NCI-H146 (cell line): ENCODE measurements at places on chromosomes 4 and X.

GRCh38 chr4:71147261-71147660 lies 153.8 kb downstream of the DCK start:
- DNase-seq, result no peak

DNA sequence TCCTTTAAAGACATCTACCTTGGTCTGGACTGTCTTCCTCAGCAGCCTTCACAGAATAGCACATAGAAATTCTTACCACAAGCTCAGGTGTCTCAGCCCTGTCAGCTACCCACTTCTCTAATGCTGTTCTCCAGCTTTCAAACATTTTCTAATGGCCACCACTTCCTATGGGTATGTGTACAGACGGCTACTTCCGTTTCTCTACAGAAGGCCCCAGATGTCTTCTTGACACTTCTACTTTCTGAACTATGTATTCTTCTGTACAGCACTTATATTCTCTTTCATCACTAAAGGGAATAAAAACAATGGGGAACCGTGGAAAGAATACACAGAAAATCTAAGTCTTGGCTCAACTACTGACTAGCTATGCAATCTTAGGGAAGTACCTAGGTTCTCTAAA lies 13.3 kb downstream of the OPHN1 start:
- no peak for DNase-seq

DNA sequence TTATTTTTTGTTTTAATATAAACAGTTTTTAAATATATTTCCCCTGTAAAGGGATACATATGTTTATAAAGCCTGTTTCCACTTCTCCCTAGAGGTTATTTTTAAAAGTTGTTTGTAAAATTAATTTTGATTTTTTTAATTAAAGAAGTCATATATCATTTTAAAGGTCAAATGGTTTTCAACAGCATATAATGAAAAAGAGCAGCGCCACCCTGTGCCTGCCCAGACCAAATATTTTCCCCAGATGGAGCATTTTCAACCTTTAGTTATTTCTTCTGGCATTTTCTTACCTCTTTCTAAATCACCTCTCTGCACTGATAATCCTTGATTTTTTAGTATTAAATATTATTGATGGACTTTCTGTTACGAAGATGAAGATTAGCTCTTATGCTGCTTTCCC lies 21.0 kb downstream of the MSX1 start:
- DNase-seq, result no peak

DNA sequence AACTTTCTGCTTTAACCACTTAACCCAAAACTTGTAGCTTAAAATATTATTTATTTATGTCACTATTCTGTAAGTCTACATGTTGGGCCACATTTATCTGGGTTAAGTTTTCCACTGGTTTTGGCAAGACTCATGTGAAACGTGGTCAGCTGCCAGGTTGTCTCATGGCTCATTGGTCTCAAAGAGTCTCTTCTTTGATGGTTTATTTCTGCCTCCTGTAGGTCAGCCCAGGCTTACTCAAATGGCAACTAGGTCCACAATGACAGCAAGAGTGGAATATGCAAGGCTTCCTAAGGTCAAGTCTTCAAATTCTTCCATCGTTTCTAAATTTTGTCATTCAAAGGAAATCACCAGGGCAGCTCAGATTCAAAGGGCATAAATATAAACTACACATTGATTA lies 828.7 kb downstream of the PCDH7 start:
- no peak for DNase-seq

GRCh38 chr4:67556436-67556835 lies 2.1 kb upstream of the STAP1 start:
- no peak for DNase-seq

DNA sequence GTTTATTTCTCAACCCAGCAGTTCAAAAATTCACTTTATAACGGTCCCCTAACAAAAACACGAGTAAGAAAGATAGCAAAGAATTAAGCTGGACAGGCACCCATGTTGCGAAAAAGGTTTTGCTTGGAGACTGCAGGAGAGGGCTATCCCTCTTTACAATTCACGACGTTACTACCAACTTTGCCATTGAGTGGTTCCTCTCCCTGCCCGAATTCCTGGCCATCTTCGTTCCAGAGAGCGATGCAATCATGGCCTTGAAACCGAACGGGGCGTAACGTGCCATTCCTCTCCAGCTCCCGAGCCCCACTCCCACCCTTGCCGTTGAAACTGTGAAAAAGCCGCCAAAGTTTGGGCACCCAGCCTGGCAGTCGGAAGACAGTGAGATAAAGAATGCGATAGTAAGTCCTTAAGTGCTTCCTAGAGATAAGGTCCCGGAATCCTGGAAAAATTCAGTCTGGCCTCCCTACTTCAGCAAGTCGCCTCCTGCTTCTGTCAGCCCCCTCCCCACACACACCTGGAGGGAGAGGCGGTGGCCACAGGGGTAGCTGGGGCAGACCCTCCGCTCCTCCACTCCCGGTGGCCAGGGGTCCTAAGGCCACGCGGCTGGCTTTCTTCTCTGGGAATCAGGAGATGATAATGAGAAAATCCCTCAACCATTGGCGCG lies 65.2 kb downstream of the FBXO8 start:
- no peak for DNase-seq

- no peak for DNase-seq
These were observed 94.1 kb downstream of the RLIM start for GRCh38 chrX:74520291-74520690.

GRCh38 chrX:30643313-30643821 lies 9.9 kb upstream of the GK start:
- DNase-seq, result no peak

- DNase-seq, result no peak
These were observed 292.7 kb downstream of the BCOR start for GRCh38 chrX:39805022-39805421.

- no peak for DNase-seq
These were observed 3.8 kb upstream of the ZCCHC4 start for GRCh38 chr4:25308761-25309160.

- no peak for DNase-seq
These were observed 21.4 kb downstream of the ETDC start for GRCh38 chrX:135330706-135331105.

GRCh38 chrX:148871422-148872160 lies 371.2 kb downstream of the AFF2 start:
- DNase-seq, result no peak

DNA sequence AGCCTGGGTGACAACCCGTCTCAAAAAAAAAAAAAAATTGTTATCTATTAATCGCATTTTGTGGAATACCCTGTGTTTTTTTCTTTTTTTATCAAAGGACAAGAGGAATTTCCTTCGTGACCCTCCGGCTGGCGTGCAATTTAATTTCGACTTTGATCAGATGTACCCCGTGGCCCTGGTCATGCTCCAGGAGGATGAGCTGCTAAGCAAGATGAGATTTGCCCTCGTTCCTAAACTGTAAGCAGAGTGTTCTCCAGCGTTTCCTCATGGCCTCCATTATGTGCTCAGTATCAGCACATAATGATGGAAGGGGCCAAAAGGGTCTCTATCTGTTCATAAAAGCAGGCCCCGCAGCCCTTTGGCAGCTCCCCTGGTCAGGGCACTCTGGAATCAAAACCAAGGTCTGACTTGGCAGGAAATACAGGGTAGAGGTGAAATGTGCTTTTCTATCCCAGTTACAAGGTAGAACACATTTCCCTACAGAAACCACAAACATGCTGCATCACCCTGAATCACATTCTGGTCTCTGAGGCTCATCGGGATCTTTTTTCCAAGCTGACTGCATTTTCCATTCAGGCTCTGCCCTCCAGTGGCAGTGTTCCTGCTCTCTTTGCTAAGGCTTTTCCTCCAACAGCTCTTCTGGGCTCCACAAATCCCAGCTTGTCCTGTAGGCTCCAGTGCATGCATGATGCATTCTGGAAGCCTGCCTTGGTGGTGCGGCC lies 24.4 kb downstream of the SYAP1 start:
- DNase-seq, result no peak

GRCh38 chr4:183540410-183541009 lies 35.7 kb downstream of the ING2 start:
- no peak for DNase-seq
